ENCODE measurements at places on chromosomes 3 and 15.

- DNase-seq, result no peak
These were observed 579 bp upstream of the PLAAT1 start for GRCh38 chr3:193240436-193240849.

GRCh38 chr15:60118626-60119025 is 114.5 kb downstream of the FOXB1 start:
- no peak for DNase-seq

GRCh38 chr3:95354489-95354888 is 1291.6 kb downstream of the NSUN3 start:
- DNase-seq, result no peak

- DNase-seq, result peak; percentile 51
These were observed 47.9 kb upstream of the LIPC start for GRCh38 chr15:58383876-58384275.

DNA sequence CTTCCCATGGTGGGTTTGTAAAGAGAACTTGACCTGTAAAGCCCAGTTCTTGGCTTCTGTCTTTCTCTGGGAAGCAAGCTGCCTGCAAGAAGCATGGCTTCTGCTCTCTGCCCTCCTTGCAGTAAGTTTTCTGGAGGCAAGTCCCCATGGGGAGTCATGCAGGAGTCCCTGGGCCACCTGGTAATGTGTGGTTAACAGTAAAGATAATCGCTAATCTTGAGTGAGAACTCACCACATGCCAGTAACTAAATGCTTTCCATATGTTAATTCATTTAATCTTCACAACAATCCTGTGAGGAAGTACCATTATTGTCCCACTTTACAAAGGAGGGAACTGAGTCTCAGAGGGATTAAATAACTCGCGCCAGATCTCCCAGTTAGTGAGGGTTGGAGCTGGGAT is 4.2 kb downstream of the CAPN3 start:
- DNase-seq, result no peak
